ENCODE measurements at places on chromosomes 7 and 10. TPM values are rescaled to one million over a fixed set of nuclear protein-coding genes. Genes with fewer than 3 reads are reported as not detected.

DNA sequence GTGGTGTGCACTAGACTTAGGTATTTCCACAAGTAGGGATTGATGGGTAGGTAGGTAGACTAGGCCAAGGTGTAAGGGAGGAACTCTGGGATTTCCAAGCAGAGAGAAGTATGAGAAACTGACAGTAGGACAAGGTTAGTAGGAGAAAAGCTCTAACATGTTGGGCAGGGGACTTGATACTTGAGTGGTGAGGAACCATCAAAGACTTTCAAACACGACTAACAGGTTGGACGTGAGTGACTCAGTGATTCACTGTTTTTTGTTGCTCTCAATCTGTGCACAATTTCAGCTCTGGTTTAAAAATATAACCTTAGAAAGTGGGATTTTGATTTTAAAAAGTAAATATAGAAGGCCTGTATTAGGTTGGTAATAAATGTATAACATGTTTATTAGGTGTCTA, 44.4 kb downstream of the KLHDC10 start:
- DNase-seq = no peak

- no peak for DNase-seq
Measured at GRCh38 chr7:98205162-98205845, 5.9 kb upstream of the BHLHA15 start.

- DNase-seq = peak; percentile 64
Measured at GRCh38 chr10:43671659-43672531, 23.2 kb upstream of the ZNF32 start.

GRCh38 chr10:18549105-18549504, 102.3 kb downstream of the NSUN6 start:
- no peak for DNase-seq

GRCh38 chr7:69047151-69047754, 551.0 kb upstream of the AUTS2 start:
- DNase-seq = no peak

DNA sequence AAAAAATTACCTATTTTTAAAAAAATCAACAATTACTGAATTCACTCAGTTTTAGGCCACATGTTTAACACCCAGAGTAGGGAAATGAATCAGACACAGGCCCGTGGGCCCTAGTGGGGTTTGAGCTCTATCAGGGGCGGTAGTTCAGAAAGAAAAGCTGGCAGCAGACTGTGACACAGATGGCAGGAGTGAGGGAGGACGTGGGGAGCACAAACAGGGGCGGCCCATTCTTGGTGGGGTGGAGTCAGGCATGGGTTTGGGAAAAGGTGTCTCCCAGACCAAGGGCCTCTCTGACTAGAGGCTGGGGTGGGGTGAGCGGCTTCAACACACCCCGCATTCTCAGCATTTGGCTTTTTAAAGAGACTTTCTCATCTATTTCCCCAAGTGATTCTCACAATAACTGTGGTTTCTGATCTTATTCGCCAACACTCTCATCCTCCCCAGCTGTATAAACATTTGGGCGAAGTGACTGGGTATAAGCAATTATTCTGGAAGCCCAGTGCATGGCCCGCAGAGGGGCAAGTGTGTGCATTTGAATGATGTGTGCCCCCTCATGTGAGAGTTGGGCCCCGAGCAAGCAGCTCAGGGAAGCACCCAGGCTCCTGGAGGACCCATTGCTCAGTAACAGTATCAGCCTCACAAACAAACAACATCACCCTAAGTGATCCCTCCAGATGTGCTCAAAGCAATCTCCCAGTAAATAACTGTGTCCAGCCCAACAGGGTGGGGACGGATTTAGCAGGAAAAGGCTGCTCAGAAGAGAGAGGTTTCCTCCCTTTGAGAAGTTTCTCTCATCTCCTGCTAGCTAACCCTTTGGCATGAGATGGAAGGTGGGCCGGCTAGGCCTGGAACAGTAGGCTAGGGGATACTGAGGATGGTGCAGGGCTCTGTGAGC, 437.6 kb upstream of the ZMIZ1 start:
- DNase-seq = peak; percentile 16

DNA sequence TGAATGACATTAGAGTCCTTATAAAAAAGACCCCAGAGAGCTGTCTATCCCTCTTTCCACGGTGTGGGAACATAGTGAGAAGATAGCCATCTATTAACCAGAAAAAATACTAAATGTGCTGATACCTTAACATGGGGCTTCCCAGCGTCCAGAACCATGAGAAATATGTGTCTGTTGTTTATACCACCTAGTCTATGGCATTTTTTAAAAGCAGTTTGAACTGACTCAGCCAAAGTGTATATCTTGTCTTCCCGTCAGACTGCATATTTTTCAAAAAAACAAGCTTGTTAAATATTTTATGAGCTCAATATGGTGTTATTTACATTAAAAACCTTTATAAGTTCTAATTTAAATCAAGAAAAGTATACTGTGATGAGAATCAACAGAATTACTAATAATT, 255.3 kb downstream of the HGF start:
- DNase-seq = no peak

- DNase-seq = no peak
Measured at GRCh38 chr10:118903251-118903650, 126.3 kb upstream of the NANOS1 start.

DNA sequence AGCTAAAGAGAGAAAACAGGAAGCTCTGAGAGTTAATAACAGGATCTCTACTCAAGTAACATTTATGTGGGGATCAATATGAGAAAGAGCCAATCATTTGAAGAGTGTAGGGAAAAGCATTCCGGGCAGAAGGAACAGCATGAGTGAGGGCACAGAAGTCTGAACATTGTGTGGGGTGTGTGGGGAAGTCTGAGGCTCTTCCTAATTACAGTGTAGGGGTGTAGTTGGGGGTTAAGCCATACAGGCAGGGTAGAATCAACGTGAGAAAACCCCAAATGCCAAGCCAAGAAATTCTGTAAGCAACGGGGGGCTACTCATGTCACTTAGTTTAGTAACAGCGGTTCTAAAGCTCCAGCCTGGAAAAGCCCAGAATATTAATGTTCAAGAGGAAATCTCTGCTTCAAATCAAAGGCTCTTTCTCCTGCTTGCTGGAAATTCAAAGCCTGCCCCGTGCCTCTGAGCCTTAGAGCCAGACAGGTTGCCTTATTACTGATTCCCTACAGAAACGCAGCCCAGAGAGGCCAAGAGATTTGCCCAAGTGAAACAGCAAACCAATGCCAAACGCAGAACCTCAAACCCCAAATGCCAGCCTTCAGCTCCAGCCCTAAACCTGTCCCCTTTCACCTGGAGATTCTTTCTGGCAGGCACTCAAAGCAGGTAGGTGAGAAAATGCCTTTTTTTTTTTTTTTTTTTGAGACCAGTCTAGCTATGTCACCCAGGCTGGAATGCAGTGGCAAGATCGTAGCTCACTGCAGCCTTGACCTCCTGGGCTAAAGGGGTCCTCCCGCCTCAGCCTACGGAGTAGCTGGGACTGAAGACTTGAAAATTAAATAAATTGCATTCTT, 36.1 kb downstream of the DNAJB12 start:
- no peak for DNase-seq

DNA sequence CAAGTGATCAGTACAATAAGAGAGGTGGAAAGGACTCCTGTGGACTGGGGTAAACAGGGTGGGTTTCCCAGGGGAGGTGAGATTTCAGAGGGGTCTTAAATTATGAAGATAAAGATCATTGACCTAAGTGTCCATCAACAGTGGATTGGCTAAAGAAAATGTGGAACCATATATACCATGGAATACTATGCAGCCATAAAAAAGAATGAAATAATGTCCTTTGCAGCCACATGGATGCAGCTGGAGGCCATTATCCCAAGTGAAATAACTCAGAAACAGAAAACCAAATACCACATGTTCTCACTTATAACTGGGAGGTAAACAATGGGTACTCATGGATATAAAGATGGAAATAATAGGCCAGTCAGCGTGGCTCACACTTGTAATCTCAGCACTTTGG, 28.9 kb upstream of the CUX1 start:
- DNase-seq = no peak

DNA sequence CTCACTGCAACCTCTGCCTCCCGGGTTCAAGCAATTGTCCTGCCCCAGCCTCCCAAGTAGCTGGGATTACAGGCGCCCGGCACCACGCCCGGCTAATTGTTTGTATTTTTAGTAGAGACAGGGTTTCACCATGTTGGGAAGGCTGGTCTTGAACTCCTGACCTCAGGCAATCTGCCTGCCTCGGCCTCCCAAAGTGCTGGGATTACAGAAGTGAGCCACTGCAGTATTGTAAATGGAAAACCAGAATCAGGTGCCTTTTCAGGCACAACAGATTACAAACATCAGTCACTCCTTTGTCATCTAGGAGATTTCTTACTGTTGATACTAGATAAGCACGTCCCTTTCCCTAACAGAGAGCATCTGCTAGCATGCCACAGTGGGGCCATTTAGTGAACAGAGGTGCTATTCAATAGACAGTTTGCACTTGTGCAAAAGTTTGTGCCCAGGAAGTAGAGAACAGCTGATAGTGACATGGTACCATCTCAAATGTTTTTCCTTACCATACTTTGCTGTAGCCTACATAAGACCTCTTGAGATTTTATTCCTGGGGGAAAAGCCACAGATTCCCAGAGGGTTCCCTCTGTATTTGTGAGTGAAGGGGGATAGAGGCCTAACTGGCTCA, 24.5 kb upstream of the WAC start:
- DNase-seq = no peak

DNA sequence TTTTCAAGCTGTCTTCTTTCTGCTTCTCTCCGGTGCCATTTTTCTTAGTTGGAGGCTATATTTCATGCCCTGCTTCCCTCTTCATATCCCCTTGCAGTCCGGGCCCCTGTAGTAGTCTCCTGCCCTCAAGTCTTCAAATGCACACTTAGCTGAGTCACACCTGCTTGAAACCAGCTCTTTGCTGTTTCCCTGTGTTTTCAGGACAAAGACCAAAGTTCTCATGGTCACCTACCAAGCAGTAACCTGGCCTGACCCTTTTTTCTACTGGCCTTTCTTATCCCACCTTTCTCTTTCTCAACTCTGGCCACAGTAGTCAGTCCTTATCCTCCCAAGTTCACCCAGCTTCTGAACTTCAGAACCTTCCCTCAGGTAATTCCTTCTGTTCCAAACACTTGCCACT, 28.5 kb downstream of the GLUD1 start:
- DNase-seq = no peak

GRCh38 chr10:90412582-90412981, 445.3 kb downstream of the HTR7 start:
- DNase-seq = no peak

CPA2 gene
- total RNA-seq = not detected

LGI1 gene
- total RNA-seq = not detected

PCLO gene
- 44.4 TPM for total RNA-seq

RNF133 gene
- total RNA-seq = 0.17 TPM

TMEM196 gene
- not detected for total RNA-seq

FAM3C gene
- total RNA-seq = 67.1 TPM
